ENCODE measurements at places on chromosomes 6 and 20.

DNA sequence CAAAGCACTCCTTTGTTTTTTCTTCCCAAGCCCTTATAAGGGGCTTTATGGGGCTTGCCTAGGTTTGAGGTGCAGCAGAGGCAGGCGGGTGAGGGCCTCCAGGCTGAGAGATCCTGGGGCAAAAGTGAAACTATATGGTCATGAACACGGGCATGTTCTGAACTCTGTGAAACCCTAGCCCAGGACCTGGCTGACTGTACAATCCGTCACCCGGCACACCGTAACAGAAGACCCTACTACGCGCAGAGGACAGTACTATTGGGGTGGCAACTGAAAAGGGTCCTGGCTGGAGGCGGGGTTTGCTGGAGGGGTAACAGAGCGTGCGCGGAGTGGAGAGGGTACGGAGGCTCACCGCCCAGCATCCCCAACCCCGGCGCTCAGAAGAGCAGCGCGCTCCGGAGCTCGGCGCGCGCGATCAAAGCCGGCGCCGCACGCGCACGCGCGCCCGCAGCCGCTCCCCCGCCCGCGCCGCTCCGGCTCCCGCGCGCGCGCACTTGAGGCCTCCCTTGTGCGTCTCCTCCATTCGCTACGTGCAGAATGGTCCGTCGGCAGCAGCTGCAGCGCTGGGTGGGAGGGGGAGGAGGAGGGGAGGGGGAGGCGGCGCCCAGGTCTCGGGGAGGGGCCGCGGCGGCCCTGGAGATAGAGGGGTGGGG, 54.2 kb downstream of the MRPL14 start:
- DNase-seq: peak; percentile 86

GRCh38 chr20:12644461-12644860, 364.3 kb upstream of the SPTLC3 start:
- no peak for DNase-seq

- DNase-seq: no peak
These were observed 41.5 kb downstream of the BPIFB4 start for GRCh38 chr20:33120934-33121333.

DNA sequence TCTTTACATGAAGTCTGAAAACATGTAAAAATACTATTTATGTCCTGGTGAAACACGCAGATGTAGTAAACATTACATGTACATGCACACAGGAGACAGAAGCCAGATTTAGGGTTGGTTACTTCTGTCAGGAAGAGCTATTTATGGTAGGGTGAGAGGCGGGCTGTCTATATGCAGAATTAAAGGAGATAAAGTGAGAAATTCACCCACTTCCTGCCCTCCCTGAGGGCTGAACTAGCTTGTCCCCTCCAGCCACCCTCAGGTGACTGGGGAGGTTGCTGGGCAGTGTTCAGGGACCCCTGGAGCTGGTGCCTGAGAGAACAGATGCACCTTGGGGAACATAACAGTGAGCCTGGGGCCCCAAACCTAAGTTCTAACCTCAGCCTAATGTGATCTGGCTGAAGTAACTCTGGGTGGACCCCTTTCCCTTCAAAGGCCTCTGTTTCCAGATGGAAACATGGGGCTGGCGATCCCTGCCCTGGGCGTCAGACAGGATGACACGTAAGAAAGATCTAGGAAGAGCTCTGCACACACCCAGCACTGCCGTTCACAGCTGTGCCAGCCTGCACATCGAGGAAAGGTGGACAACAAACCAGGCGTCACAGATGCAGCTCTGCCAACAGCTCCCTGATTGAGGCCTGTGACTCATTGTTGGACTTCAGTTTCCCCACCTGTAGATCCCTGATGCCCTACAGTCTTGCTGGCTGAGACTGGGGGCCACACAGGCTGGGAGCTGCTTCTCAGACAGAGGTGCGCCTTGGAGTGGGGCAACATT, 1.3 kb downstream of the PI16 start:
- no peak for DNase-seq

DNA sequence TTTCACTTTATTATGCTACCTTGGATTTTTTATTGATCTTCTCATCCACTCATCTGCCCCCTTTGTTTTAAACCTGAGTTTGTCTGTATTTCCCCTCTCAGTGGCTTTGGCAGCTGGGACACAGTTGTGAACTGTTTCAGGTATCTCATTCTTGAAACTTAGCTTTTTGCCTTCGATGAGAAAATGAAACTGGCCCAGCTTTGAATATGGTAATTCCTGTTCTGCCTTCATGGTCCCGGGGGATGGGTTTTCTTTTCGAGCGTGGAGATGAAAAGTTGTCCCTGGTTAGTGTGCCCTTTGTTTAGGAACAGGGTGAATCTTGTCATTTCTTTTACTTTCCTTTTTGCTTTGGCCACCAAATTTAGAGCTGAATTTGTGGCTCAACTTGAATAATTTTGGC, 25.6 kb downstream of the DHX35 start:
- no peak for DNase-seq

DNA sequence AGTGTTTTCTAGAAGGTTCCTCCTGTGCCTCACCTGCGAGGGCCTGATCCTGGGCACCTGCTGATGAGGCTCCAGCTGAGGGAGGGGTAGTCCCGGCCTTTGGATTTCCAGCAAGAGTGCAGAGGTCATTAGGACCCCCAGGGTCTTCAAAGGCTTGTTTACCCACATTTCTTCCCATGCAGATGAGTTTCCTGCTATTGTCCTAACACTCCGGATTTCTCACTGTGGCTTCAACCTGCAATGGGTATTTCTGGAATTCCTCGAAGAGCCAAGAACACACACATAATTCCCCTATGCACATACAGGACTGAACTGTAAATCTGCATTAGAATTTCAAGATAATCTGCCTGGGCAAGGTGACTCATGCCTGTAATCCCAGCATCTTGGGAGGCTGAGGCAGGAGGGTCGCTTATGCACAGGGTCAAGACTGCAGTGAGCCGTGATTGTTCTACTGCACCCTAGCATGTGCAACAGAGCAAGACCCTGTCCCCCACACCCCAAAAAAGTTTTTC, 53.9 kb downstream of the ADNP start:
- no peak for DNase-seq

GRCh38 chr6:27577922-27578321, 105.0 kb upstream of the ZNF184 start:
- DNase-seq: no peak

- DNase-seq: no peak
These were observed 28.3 kb upstream of the SMIM29 start for GRCh38 chr6:34276881-34277762.

GRCh38 chr6:167565884-167566599, 241.2 kb downstream of the TTLL2 start:
- DNase-seq: no peak

DNA sequence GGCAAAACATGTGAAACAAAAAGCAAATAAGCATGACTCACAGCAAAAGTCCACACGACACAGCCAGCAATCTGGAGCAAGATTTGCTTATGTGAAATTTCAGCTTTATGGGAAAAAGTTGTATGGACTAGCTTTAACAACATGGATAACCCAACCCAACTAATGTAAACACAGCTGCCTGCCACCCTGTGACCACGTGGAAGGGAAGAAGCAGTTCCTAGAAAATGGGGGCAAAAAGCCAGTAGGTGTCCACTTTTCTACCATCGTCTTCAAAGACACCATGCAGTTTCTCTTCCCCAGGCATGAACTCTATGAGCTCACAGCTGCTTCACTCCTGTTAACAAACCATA, 425.4 kb upstream of the RNF217 start:
- DNase-seq: no peak

DNA sequence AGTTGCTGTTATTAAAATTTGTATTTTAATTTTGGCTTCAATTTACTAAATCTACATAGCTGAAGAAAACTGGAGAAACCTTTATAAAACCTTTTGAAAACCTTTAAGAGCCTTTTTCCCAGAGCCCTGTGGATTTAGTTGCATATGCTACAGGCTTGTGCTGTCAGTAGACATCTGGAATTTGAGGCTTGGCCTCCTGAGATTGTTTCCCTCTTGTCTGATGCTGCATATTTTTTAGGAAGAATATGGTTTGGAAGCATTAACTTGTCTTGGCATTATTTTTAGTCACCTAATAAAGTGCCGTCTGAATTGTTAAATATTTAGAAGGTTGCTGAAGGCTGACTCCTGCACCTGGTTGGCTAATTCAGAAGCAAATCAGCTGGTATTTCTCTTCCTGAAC, 369.4 kb downstream of the UTRN start:
- DNase-seq: no peak

DNA sequence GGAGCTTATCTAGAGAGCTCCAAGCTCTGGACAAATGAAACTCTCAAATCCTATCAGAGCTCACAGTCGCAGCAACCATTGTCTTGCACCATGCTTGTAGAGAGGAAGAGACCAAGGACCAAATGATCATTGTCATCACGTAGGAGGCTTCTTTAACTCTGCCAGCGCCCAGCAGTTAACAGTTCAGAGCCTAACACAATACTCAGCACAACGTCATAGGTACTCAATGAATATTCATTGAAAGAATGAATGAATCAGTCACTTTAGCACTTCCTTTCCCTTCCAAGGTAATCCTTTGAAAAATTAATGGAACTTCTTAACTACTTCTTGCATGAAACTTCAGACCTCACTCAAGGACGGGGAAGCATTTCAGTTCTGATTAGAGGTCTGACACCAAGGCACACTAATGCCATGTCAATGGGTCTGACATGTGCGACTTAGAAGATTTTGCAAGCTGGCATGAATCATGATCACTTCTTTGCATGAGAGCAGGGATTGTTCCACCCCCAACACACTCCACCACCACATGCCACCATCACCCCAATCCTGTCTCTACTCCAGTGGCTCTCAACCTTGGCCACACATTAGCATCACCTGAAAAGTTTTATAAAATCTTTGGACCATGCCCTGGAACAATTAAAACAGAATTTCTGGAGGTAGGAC, 45.1 kb downstream of the KHDC1L start:
- no peak for DNase-seq

DNA sequence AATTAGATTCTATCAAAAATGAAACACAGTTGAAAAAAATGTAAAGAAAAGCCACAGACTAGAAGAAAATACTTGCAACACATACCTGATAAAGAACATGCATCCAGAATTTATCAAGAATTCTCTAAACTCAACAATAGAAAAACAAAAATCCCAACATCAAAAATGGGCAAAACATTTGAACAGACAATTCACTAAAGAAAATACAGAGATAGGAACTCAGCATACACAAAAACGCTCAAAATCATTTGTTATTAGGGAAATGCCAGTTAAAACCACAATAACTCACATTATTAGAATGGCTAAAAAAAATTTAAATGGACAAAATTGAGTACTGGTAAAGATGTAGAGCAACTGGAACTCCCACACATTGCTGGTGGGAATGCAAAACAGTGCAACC, 311.0 kb upstream of the PRDM1 start:
- DNase-seq: no peak

DNA sequence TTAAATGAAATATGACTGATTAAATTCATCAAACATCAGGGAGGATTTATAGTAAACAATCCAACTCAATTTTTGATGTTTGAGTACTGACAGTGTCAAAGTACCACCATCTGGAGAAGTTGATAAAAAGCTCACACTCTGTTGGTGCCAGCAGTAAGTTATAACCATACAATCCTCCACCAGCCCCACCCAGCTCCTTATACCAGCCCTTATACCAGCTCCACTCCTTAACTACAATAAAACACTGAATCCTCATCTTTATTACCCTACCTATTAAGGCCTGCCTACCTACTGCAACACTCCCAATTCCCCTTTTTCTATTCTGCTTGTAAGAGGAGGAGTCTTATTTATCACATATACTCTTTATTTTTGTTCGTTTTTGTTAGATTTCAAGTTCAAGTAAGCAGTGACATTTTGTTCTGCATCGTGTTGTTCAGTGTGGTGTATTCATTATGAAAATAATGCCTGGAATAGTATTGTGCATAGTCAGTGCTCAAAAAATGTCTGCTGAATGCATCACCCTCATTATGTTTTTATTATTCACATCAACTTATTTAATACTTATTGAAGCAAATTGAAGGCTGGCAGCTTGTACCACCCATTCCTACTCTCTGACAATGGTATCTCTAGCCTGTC, 954.7 kb upstream of the ADGRB3 start:
- DNase-seq: no peak

DNA sequence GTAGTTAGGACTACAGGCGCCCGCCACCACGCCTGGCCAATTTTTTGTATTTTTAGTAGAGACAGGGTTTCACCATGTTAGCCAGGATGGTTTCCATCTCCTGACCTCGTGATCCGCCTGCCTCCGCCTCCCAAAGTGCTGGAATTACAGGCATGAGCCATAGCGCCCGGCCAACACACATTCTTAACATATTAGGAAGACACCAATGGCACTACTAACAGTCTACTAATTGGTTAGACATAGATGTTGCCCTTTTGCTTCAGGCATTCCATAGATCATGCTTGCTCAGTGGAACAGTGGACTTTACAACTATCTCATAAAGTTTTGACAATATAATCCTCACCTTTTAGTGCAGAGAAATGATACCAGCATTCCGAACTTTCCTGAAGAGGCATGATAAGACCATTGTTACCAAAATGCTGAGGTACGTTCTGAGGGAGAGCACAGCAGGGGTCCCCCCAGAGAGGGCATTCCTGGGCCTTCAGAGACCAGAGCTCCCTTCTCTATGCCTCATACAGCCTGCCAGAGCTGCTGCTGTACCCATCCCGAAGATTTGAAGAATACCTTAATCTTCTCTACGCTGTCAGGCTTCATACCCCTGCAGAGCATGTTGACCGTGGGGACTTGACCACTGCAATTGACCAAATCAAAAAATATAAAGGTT, 89.4 kb downstream of the ECT2L start:
- DNase-seq: no peak

Measured in T-helper 2 cell treated with Interferon-gamma antibody and Interleukin-4, amounts not matched to agents 5 μg/mL and 100 μg/mL, for 36 hours (primary cell).